ENCODE measurements at places on chromosomes 2 and 18.

DNA sequence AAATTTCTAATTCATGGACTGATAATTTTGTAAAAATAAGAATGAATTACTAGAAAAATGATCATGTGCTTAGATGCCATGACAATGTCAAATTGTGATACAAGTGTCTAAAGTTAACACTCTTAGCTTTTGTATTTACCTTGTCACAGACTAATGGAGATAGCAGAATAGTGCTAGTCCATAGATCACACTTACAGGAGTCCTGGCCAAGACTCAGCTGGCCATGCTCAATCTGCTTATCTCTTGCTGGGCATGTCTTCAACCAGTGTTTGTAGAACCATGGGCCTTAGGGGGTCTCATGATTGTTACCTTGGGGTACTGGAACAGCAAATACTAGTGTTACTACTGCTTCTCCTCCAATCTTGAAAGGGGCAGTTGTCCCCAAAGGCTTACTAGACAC is 44.0 kb downstream of the TET3 start:
- ATAC-seq = no peak

DNA sequence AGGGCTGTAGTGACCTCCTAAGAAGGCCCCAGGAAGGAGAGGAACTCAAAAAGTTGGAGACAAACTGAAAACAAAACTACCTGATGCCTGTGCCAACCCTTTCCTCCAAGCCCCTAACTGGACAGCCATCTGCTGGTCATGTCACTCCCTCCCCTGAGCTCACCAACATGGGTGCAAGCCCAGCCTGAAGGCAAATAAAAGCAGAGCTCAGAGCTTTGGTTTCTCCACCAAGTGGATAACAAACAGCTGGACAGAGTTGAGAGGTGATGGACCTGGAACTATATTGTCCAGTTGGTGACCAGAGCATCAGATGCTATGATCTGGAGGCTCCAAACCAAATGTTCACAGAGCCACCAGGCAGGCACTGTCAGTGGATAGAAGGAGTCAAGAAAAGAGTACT is 34.6 kb upstream of the MAL start:
- no peak for ATAC-seq

- no peak for ATAC-seq
These were observed 71.0 kb downstream of the HS1BP3 start for GRCh38 chr2:20579866-20580265.

- no peak for ATAC-seq
These were observed 105.5 kb downstream of the NRP2 start for GRCh38 chr2:205787761-205788160.

GRCh38 chr2:38494394-38494793 is 108.3 kb downstream of the HNRNPLL start:
- ATAC-seq = no peak

GRCh38 chr2:20594048-20594750 is 56.7 kb downstream of the HS1BP3 start:
- no peak for ATAC-seq

DNA sequence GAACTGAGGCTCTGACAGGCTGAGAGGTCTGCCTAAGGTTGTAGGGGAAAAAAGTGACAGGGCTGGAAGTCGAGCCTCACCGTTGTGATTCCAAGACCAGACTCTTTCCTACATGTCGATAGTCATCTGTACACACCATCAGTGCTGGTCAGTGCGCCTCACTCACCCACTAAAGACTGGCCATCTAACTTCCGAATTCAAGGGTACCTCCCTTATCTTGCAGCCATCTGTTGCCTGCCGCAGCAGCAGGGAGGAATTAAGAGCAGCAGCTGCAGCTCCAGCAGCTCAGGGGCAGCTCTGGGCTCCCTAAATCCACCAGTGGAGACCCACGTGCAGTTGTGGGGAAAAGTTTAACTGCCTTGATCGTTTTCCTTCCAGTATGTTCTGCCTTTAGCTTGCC is 32.6 kb upstream of the GPR39 start:
- ATAC-seq = no peak

GRCh38 chr18:21998486-21998885 is 170.9 kb upstream of the GATA6 start:
- ATAC-seq = no peak

DNA sequence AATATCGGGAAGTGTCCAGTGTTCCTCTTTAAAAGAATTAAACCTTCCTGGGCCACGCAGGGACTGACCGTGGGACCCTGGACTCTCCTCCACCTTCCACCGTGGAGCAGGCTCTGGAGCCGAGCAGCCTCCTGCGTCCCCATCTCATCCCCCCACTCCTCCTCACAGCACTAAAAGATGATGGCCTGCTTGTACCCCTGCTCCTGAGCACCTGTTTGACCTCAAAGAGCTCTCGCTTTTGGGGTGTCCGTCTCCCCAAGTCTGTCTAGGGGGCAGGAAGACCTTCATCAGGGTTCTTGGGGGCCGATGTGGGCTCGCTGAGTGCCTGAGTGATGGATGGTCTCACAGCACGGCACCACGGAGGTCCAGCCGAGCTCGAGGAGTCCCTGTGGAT is 1.2 kb upstream of the SDC1 start:
- ATAC-seq = no peak

- no peak for ATAC-seq
These were observed 18.3 kb downstream of the CCT7 start for GRCh38 chr2:73252238-73253027.
